ENCODE measurements at places on chromosomes 4 and X. TPM values are rescaled to one million over a fixed set of nuclear protein-coding genes. Genes with fewer than 3 reads are reported as not detected.

DCAF8L1 gene
- total RNA-seq, result not detected

WNK3 gene
- total RNA-seq, result 0.62 TPM

RHOXF1 gene
- total RNA-seq, result not detected

KCNE5 gene
- total RNA-seq, result 0.33 TPM

UBA1 gene
- 95.6 TPM for total RNA-seq

FGFR3 gene
- total RNA-seq, result 40.2 TPM

EFHC2 gene
- total RNA-seq, result not detected

OTUD6A gene
- total RNA-seq, result not detected

All from HepG2 (cell line).